ENCODE measurements at places on chromosomes 1 and 21.

- DNase-seq: no peak
Measured at GRCh38 chr21:42471206-42471605, 24.8 kb downstream of the RSPH1 start.

DNA sequence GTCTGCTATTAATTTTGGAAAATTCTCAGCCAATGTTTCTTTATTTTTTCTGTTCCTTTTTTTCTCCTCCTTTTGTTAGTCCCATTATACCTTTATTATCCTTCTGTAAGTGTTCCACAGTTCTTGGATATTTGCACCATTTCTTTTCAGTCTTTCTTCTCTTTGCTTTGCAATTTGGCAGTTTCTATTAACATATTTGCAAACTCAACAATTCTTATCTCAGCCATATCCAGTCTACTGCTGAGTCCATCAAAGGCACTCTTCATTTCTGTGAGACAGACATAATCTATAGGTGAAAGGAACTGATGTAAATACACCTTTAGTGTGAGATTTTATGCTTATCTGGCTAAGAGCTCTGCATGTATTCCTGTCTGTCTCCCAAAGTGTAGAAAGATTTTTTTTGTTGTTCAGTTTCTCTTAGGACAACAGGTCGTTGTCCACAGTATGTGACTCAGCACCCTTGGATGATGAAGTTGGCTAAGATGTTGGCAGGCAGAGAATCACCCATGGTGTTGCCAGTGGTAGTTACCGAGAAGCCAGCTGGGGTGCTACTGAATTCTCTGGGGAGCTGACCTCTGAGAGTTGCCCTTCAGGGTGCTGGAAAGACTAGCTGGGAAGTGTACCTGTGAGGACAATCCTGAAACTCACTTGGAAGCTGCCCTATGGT is 38.4 kb downstream of the LEPR start:
- DNase-seq: no peak

DNA sequence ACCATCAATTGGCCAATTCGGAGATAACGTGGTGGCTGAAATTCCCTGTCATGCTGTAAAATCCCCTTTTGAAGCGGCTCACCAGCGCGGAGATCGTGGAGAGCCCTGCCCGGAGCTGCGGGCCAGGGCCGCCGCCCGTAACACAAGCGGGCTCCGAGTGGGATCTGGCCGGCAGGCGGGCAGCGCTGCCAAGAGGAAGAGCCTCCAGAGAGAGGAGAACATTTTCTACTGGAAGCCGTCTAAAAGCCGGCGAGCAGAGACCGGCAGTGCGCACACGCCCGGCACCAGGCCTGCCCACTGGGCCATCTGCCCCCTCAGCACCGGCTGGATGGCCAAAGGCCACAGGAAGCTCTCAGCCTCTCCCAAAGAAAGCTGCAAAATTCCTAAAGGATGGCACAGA is 15.5 kb downstream of the SSBP3 start:
- DNase-seq: no peak

DNA sequence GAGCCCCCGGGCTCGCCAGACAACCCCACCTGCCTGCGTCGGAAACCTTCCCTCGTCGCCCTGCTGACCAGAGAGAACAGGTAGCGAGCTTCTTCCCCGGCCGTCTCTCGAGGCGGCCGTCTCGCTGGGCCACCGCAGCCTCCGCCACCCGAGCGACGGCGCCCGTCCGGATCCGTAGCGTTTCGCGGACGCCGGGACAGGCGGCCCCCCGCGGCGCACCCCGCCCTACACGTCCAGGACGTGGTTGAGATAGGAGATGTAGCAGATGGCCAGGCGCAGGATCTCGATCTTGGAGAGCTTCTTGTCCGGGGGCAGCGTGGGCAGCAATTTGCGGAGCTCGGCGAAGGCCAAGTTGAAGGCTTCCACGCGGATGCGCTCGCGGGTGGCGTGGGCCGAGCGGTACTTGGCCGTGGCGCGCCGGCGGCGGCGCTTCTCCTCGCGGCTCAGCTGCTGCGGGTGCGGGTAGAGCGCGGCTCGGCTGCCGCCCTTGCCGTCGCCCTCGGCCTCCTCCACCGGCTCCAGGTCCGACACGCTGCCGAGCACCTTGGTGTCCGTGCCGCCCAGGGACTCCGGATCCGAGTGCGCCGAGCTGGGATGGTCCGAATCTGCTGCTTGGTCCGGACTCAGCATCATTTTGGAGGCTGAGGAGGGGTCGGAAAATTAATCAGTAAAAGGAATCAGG is 3.0 kb downstream of the NHLH2 start:
- DNase-seq: no peak

- DNase-seq: no peak
Measured at GRCh38 chr1:219495737-219496408, 117.0 kb downstream of the ZC3H11B start.

DNA sequence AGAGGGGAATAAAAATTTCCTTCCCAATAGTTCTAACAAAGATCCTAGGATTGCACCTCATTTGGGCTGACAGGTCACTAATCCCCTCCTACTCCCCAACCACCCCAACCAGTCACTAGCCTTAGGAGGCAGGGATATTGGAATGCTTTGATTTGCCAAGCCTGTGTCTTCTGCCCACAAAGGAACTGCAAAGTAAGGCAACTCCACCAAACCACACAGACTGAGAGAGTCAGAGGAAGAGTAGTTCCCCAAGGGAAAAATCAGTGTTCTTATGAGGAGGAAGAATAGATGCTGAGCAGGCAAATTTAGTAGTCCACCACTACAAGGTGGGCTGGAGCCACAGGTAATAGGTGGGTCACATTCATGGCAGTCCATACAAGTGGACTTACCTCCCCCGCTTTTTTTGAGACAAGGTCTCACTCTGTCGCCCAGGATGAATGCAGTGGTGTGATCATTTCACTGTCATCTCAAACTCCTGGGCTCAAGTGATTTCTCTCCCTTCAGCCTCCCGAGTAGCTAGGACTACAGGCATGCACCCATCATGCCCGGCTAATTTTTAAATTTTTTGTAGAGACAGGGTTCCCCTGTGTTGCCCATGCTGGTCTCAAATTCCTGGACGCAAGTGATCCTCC is 3.7 kb upstream of the TMEM39B start:
- DNase-seq: no peak

DNA sequence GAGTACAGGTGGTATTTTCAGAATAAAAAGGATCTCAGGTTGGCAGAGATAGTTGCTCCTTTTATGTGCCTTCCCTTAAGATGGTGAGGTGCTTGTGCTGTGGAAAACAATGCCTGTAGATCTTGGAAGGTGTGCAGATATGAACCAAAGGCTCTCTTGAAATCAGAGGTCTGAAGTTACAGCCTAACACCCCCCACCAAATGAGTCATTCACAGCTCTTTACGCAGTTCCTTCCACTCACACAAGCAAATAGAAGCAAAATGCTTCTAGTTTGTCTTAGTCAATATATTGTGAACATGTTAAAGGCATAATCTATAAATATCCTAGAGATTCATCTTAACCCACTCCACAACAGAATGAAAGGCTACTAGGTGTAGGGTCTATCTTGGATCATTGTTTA is 128.9 kb upstream of the NR5A2 start:
- no peak for DNase-seq
